ENCODE measurements at places on chromosomes 5 and 9.

DNA sequence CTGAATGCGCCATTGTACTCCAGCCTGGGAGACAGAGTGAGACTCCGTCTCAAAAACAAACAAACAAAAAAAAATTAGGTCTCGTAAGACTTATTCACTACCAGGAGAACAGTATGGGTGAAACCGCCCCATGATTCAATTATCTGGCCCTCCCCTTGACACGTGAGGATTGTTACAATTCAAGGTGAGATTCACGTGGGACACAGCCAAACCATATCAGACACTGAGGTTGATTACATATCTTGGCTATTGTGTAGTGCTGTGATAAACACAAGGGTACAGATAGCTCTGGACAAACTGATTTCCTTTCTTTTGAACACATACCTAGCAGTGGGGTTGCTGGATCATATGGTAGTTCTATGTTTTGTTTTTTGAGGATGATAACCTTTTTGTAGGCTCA is 42.4 kb upstream of the PWWP2A start:
- no peak for DNase-seq

GRCh38 chr9:116792271-116792670 is 105.2 kb downstream of the TRIM32 start:
- DNase-seq, result no peak

DNA sequence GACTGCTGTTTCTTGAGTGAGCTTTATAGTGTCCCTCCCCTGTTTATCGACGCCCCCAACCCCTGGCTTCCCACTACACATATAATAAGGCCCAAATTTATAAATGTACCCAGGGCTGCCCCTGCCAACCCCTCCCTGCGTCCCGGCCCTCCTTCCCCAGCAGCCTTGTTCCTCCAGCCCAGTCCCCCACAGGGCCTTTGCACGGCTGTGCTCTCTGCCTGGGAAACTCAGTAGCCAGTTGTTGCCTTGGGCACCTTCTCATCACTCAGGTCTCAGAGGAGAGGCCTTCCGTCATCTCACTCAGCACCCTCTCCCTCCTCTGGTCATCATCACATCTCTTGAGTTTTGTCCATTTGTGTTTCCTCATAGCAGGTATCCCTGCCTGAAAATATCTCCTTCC is 15.8 kb upstream of the UNC5A start:
- no peak for DNase-seq

DNA sequence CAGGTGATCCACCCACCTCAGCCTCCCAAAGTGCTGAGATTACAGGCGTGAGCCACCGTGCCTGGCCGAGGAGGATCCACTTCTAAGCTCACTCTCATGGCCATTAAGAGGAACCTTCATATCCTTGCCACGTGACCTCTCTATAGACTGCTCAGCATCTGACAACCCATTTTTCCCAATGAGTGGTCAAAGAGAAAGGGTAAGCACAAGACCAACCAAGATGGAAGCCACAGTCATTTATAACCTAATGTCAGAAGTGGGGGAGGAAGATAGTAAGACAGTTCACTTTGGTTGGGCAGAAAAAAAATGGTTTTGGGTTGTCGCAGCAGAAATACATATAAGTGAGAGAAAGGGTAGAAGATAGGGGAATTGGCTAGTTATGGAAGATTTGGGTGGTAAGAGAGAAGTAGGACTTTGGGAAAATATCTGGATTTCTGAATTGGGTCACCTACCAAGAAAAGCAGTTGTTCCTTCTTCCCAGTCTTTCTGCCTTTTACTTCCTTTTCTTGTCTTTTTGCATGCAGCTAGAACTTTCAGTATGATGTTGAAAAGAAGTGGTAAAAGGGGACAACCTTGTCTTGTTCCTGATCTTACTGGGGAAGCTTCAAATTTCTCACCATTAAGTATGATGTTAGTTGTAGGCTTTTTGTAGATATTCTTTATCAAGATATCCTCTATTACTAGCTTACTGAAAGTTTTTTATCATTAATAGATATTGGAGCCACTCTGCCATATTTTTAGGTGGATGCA is 15.6 kb downstream of the SNX2 start:
- no peak for DNase-seq

DNA sequence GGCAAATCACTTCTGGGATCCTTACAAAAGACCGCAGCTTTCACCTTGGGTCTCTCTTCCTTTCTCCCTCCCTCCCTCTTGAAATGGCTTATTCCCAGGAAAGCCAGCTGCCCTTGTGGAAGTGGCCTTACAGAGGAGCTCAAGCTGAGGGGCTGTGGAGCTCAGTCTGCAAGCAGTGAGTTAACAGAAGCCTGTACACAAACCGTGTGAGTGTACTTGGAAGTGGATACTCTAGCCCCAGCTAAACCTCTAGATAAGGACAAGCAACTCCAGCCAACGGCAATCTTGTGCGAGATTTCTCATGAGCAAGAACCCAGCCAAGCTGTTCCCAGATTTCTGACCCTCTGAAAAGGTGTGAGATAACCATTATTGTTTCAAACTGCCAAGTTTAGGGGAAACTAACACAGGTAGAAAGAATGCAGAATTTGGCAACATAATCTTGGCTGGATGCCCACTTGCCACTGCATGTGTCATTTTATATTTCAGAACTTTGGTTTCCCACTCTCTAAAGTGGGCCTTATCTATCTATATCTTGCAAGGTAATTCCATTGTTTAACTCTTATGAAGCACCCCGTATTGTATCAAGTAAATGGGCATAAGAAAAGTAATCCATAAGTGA is 85.6 kb downstream of the CDH18 start:
- DNase-seq, result no peak

DNA sequence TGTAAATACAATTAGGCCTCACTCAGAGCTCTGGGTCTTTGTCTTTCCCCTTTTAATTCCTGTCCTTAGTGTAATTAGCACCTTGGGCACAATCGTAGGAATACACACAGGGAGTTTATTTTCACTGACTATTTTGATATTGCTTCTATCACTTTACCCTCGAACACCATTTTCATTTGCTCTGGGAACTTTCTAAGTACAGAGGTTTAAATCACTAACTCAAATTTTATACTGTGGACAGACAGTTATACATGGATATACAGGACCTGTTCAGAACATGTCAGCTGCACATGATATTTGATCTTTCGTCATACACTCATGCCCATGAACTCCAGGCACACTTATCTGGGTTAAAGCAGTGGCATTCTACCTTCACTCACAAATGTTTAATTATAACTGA is 217.8 kb upstream of the TMEM161B start:
- no peak for DNase-seq

DNA sequence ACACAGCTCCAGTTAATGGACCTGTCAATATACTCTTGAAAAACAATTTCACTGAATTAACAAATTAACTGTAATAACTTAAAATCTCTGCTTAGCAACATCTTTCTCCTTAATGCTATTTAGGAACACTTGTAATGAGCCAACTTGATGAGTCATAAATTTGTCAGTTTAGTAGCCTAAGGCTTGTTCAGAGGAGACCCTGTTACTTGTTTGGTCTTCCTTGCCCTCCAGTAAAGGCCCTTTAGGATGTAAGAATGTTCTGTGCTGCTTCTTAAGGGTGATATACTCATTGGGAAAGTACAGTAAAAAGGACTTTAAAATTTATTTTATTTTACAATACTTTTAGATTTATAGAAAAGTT is 11.4 kb upstream of the MATR3 start:
- DNase-seq, result no peak

- DNase-seq, result peak; percentile 55
Measured at GRCh38 chr9:17462869-17463464, 115.9 kb upstream of the SH3GL2 start.

GRCh38 chr9:123555646-123556045 is 199.6 kb downstream of the CRB2 start:
- no peak for DNase-seq

GRCh38 chr5:61575103-61575502 is 243.0 kb downstream of the ZSWIM6 start:
- DNase-seq, result no peak

GRCh38 chr5:59471463-59471862 is 422.1 kb downstream of the PDE4D start:
- no peak for DNase-seq

GRCh38 chr9:109639674-109640579 is 140.1 kb upstream of the PALM2AKAP2 start:
- DNase-seq, result peak; percentile 76

GRCh38 chr9:107707428-107707837 is 217.9 kb upstream of the KLF4 start:
- DNase-seq, result no peak

DNA sequence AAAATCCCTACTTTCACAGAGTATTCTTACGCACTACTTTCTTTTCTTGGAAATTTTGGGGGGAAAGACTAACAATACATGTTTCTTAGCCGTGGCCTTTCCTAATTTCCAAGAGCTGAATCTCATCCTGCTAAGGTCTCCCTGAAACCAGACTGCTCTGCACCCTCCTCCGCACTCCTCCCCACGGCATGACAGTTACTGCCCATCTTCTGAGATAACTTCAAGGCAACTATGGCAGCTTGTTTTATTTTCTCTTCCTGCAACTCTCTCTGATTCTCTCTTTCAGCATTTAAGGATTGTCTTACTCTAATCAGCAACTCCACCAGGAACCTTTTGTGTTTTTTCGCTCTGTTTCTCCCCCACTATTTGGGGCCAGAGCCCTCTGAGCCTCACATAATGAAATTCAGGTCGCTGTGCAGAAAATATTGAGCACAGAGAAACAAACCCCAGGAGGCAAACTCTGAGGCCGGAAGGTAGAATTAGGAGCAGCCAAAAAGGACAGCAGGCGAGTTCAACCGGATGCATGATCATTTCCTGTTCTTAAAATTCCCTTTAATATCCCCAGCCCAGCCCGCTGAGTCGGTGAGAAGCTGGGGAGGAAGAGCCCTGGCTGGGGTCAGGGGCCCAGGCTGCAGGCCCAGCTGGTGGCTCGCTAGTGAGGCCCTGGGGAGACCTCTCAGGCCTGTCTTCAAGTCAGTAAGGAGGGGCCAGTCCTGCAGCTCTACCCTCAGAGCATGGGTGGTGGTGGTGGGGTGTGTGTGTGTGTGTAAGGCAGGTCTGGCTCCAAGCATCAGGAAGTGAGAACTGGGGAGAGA is 213.6 kb upstream of the S1PR3 start:
- DNase-seq, result no peak

DNA sequence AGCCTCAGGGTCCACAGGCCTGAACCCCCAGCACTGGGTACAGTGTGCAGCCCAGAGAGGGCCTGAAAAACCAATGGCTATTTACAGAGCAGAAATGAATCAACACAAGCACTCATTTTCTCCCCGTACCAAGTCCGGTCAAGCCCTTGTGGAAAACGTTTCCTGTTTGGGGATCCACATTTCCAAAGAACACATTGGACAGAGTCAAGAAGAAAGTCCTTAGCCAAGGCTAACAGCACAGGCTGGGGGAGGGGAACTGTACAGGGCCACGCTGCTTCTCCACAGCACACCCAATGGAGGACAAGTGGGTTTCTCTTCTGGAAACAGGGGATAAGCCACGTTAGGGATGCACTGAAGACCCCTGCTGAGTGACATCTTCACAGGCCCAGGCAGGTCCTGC is 62.3 kb downstream of the NSUN2 start:
- DNase-seq, result no peak

DNA sequence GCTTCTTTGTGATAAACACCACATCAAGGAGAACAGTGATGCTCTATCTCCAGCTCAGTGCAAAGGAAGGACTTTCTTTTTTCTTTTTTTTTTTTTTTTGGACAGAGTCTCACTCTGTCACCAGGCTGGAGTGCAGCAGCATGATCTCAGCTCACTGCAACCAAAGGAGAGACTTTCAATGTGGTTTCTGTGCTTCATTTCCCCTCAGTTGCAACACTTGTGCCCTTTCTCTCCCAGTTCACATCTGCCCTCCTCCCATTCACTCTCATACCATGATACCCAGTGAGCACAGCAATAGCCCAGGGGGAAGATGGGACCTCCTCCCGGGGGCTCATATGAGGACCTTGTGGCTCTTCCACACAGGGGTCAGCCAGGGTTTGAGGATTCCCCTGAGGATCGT is 110.0 kb downstream of the MTRR start:
- DNase-seq, result no peak

DNA sequence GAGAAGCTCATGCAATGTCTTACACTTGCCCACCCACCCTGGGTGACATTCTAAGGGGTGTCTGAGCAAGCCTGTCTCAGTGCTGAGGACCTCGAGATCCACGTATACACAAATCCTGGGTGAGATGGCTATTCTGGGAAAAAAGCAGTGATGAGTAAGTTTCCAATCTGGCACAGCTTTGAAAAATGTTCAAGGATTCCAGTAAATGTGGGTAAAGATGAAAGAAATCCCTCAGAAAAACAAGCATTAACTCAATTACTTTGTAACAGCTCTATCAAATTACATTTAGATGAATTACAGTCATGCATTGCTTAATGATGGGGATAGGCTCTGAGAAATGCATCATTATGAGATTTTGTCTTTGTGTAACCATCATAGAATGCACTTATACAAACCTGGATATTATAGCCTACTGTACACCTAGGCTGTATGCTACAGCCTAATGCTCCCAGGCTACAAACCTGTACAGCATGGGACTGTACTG is 26.9 kb downstream of the GOLM1 start:
- DNase-seq, result no peak

- DNase-seq, result no peak
Measured at GRCh38 chr5:170427672-170428236, 38.6 kb upstream of the KCNMB1 start.

- DNase-seq, result no peak
Measured at GRCh38 chr5:116872986-116873385, 298.4 kb upstream of the SEMA6A start.
